Activated CD8-positive, alpha-beta T cell treated with anti-CD3 and anti-CD28 coated beads for 36 hours (primary cell): ENCODE measurements at places on chromosomes 4 and X. TPM values are rescaled to one million over a fixed set of nuclear protein-coding genes. Genes with fewer than 3 reads are reported as not detected.

DNA sequence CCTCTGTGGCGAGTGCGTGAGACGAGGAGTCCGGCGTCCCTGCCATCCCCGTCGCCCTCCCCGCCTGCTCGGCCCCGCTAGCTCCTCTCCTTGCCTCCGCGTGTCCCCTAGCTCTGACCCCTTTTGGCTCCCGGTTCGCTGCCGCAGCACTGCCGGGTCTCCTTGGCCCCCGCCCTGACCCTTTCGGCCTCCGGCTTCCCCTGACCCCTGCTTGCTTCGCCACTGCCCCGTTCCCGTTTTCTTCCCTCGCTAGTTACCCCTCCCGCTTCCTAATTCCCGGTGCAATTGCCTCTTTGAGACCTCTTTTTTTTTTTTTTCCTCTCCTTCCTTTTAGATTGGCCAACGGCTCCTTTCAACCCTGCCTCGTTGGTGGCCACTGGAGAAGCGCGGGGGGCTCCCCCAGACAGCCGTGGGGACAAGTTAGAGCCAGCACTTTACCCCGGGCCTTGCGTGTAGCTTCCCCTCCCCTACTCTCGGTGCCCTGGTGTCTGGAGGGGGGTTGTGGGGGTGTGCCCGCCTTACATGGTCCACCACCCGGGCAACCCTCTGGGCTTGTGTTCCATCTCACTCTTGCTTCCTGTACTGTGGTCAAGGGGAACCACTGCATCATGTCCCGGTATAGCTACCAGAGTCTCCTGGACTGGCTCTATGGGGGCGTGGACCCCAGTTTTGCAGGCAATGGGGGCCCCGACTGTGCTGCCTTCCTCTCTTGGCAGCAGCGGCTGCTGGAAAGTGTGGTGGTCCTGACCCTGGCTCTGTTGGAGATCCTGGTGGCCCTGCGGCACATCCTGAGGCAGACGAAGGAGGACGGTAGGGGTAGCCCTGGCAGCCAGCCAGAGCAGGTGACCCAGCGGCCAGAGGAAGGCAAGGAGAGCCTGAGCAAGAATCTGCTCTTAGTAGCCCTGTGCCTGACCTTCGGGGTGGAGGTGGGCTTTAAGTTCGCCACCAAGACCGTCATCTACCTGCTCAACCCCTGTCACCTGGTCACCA is 548 bp downstream of the TMEM164 start:
- peaks cover 34% of the 10 kb centered on the region for H3K4me1 ChIP-seq
- peak overlapping the region; percentile 83 for H3K27ac ChIP-seq
- H3K27me3 ChIP-seq, result no peaks in the 10 kb centered on the region
- DNase-seq, result peak; percentile 21
- H3K4me3 ChIP-seq, result peak overlapping the region; percentile 85
- peaks cover 2% of the 10 kb centered on the region for H3K36me3 ChIP-seq

NSUN7 gene
- 0.20 TPM for total RNA-seq

DNA sequence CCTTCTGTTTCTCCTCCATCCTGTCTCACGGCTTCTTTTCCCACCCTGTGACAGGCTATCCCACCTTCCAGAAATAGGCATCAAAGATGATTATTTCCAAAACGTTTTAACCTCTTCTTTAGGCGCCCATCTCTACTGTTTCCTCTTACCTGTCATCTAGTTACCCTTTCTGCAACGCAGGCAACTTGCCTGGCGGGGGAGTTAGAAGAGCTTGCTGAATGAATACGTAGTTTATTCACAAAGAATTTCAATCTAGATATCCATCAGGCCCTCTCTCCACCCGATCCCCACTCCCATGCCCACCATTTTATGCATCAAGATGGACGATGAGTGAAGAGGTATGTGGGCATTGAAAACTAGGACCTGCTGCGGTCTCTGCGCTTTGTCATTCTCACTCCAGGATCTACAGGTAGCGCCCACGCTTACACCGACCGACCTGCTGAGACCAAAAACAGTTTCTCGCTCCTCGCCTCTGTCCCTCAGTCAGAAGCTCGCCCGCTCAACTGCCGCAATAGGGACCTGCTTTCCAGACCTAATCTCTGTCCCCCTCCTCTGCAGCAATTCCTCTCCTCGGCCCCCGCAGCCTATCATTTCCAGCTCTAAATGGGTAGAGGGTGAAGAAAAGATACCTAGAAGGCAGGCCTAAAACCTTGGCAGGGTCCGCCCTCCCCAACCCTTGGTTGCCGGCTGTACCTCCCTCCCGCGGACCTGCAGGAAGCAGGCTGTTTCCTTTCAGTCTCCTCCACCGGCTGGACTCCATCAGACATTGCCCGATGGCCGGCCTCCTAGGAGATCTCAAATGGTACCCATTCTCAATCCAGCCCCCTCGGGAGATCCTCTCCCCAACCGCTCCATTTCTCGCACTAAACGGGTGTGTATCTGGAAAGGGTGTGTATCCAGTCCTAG is 624 bp downstream of the BEX5 start:
- peak; percentile 45 for DNase-seq
- peak overlapping the region; percentile 93 for H3K27ac ChIP-seq
- peaks cover 11% of the 10 kb centered on the region for H3K4me1 ChIP-seq
- H3K4me3 ChIP-seq, result peak overlapping the region; percentile 95

ADGRA3 gene
- 13.2 TPM for total RNA-seq

GRCh38 chr4:78602334-78602733 is 50.8 kb downstream of the ANXA3 start:
- no peaks in the 10 kb centered on the region for H3K4me1 ChIP-seq
- no peak overlapping the region for H3K27ac ChIP-seq

SPANXC gene
- not detected for total RNA-seq

MAGEA2 gene
- not detected for total RNA-seq
